ENCODE measurements at places on chromosomes 16 and 17.

- peak; percentile 56 for DNase-seq
Measured at GRCh38 chr16:79599837-79600637, 500 bp downstream of the MAF start.

DNA sequence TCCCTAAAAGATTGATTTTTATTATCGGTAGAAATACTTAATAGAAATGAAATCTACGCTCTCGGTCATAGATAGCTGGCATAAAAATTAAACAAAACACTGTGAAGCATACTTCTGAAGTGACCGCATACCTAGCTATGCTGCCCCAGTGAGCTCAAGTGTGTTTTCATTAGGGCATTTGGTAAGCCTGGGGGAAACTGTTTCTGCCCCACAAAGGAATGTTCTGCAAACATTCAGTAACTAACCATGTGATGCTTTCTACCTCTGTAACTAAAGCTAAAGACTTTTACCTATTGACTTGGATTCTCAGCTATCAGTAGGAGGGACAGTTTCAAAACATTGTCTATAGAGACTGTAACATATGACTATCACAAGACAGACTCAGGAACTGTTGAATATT is 93.5 kb upstream of the HSBP1 start:
- DNase-seq, result peak; percentile 62

DNA sequence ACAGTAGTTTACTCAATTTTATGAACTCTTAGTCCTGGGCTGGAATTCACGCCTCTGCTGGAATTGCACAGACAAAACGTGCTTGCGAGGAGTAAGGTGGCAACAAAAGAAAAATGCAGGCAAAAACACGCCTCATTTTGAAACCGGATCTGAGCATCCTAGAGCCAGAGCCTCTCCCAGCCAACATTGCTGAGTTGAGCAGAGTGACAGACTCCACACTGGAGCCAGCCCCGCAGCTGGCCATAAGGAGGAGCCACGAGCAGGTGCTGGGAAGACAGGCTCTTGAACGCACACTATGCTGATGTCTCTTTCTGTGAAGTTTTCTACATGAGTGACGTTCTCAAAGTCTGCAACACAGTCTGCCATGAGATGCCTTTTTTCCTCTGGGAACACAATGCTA is 14.6 kb upstream of the HSBP1 start:
- DNase-seq, result no peak

DNA sequence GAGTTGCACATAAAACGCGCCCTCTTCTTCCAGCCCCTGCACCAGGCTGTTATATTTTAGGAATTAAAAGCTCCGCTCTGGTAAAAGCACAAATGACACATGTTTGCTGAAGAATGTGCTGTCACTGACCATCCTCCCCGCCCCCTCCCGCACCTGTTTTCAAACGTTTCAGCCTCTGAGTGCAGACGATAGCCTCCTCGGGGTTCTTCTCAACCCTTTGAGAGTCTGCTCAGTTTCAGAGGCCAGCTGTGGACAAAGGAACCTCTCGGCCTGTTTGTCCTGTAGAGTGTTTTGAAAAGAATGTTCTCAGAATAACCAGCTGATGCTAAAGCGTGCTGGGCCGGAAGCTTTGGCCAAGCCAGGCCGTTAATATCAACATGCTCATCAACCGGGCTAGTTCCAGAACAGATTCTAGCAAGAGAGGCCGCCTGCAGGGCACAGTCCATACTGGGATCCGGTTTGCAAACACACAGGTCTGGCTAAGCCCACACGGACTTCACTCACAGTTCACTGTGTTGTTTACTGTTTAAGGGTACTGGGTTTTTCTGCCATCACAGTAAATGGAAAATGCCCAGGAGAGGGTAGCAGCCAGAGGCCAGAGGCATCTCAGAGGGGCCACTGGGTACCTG is 6.4 kb upstream of the CACNG4 start:
- no peak for DNase-seq

GRCh38 chr17:56319531-56319930 is 166.3 kb downstream of the ANKFN1 start:
- DNase-seq, result peak; percentile 55

- peak; percentile 93 for DNase-seq
Measured at GRCh38 chr17:17752089-17752820, 71.0 kb downstream of the RAI1 start.

DNA sequence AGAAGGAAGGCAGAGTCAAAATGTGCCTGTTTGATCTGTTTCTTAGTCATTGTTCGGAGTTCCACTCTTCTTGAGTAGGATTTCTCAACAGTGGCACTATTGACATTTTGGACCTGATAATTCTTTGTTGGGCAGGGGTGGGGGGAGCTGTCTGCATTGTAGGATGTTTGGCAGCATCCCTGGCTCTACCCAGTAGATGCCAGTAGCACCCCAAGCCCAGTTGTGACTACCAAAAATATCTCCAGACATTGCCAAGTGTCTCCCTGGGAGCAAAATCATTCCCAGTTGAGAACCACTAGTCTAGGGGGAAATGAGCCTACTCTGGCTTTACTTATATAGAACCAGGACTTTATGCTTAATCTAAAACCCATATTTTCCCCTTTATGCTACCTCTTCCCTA is 1.1 kb upstream of the GFOD2 start:
- DNase-seq, result no peak

DNA sequence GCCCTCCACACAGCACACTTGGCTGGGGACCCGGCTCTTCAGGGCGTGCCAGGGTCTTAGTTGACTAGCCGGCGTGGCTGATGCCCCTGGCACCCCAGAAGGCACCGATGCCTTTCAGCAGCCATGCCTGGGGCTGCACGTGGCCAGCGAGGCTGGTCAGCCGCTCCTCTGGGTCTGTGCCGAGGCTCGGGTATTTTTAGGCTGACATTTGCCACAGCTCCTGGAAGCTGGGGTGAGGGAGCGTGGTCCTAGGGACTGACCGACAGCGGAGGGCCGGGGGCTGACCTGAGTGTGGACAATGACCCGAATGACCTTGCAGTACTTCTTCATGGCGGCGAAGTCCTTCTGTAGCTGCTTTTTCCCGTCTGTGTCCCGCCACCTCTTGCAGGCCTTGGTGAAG is 3.9 kb downstream of the RPL3L start:
- no peak for DNase-seq

DNA sequence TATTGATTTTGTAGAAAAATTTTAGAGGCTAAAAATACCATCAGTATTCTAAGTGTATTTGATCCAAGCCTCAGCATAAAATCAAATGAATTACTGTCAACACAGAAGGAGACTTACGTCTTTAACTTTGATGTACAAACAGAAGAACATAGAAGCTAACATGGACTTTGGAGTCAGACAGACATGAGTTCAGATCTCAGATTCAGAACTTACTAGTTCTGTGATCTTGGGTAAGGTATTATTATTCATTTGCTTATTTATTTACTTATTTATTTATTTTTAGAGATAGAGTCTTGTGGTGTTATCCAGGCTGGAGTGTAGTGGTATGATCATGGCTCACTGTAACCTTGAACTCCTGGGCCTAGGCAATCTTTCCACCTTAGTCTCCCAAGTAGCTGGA is 4.0 kb upstream of the SLFN12L start:
- DNase-seq, result no peak

DNA sequence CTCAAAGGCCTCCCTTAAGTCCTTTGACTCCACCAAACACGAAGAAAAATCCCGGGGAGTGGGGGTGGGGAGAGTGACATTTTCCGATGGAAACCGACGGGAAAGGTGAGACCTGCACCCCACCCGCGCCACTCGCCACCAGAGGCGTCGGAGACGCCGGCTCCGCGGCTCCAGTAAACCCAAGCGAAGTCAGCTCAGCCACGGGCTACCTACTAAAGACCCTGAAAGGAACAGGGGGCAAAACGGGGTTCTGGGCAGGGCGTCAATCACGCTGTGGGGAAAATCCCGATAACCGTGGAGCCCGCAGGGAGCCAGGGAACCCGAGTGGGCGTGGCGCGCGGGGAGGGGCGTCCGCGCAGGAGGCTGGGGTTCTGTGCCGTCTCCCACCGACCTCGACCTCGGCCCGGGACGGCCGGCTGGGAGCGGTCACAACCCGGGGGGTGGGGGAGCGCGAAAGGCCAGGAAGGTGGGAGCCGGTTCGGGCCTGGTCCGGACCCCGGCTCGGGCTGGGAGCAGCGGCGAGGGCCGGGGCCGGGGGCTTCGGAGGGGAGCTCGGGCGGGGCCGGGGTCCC is 565 bp downstream of the WDR45B start:
- DNase-seq, result peak; percentile 25

GRCh38 chr17:82305727-82306300 is 11.6 kb downstream of the CD7 start:
- DNase-seq, result no peak

- no peak for DNase-seq
Measured at GRCh38 chr17:37518826-37519225, 29.1 kb downstream of the DUSP14 start.

DNA sequence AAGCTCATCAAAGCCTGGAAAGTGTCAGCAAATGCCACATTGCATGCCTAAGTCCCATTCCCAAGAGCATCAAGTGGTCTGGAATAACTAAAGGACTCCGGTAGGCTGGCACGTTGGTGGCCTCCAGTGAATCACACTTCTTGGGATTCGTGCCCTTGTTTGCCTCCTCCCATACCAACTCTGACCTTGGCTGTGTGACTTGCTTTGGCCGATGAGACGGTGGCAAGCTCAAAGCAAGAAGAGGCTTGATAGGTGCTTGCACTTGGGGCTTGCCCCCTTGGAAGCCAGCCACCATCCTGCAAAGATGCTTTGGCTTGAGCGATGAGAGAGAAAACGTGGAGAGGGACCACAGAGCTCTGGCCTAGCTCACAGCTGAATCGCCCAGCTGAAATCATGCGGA is 313.1 kb upstream of the ZFHX3 start:
- no peak for DNase-seq

GRCh38 chr17:50693036-50693682 is 14.6 kb downstream of the ANKRD40 start:
- peak; percentile 62 for DNase-seq

DNA sequence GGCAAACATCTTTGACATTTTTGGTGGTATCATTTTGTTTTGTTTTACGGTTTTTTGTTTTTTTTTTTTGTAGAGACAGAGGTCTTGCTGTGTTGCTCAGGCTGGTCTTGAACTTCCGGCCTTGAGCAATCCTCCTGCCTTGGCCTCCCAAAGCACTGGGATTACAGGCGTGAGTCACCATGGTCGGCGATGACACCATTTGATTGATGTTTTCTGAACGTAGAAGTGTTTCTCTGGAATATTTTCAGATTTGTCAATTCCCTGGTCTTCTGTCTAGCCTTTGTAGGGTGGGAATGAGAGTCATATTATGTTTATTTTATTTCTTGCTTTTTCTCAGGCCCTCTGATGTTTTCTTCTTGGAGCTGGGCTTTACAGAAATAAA is 32.2 kb upstream of the BRD7 start:
- no peak for DNase-seq

- no peak for DNase-seq
Measured at GRCh38 chr17:75910699-75911098, 6.0 kb upstream of the MRPL38 start.

GRCh38 chr17:1183171-1183873 is 3.5 kb upstream of the ABR start:
- DNase-seq, result no peak

DNA sequence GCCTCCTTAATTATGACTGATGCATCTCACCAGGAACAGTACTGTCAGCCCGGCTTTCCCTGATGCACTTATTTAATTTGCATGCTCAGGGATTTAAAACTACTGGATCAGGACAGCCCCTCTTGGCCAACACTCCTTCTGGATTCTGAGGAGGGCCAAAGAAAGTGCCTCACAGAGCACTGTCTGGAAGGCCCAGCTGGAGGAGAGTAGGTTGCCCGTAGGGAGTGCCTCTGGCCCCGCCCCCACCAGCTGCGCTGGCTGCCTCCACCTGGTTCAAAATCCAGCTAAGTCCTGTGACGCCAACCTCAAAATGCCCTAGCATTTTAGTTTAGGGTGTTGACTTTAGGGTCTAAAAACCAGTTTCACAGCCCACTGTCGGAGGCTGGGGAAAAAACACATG is 49.4 kb upstream of the SREBF1 start:
- no peak for DNase-seq

DNA sequence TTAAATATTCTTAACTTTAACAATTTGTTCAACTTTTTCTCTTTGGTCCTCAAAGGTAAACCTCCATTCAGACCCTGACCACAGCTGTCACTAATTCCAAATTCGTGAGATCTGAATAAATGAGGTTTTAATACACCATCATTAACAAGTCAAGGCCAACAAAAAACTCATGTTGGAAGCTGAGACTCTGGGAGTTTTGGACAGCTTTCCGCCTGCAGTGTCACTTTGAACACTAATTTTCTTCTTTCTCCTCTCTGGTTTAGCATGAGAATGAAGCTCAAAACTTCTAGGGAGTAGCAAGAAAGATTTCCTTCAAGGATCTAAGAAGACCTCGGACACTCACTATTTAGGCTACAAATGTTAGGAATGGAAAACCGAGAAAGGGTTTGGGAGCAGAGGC is 32.7 kb upstream of the DNAH9 start:
- no peak for DNase-seq

DNA sequence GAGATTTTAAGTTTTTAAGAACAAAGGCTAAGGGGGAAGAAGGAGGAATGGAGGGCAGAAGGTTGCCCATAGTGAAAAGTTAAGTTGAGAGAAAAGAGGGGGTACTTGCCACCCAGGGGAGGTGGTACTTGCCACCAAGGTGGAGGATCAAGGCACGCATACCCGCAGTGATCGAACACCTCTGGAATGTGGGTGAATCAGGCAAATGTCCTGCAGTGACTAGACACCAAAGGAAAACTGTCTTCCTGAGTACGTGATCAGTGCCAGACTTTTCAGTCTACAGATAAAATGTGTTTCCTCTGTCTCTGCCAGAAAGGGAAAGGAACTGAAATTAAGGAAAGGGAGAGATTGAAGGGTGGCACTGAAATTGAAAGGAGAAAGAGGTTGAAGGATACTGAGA is 2285.3 kb downstream of the TP53TG3F start:
- no peak for DNase-seq

DNA sequence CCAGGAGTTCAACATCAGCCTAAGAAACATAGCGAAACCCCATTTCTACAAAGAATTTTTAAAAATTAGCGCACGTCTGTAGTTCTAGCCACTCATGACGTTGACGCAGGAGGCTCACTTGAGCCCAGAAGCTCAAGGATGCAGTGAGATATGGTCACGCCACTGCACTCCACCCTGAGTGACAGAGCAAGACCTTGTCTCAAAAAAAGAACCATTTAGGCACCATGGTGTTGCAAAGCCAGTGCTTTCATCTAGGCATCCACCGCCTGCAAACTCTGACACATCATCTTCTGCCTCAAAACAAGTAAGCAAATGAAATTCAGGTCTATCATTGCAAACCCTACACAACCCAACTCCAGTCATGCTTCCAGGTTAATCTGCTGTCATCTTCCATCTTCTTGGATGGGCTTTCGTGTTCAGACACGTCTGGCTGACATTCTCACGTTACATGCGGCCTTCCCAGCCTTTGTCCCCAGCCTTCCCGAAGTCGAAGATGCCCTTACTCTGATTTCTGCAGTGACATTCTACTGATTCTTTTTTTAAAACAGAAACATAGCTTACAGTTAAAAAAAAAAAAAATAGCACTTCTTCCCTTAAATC is 8.9 kb downstream of the ANKRD11 start:
- no peak for DNase-seq

GRCh38 chr16:81237282-81237681 is 1.2 kb upstream of the BCO1 start:
- DNase-seq, result no peak

DNA sequence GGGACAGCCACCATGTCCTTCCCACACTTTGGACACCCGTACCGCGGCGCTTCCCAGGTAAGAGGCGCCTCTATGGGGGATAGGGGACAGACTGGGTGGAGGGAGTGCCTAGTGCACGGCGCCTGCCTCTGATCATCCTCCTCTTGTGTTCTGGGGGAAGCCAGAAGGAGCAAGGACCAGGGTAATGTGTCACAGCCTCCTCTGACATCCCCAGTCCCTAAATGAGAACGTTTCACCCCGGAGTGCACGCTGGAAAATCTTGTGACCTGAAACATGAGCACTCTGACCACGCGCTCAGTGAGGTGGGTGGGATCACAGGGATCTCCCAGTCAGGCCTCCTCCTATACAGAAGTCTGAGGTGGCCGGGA is 1.1 kb downstream of the IRX6 start:
- no peak for DNase-seq

Measured in fibroblast of skin of back (primary cell).